ENCODE measurements at places on chromosomes 2 and 18.

- DNase-seq: no peak
Measured at GRCh38 chr18:33560686-33561370, 17.2 kb upstream of the ASXL3 start.

- DNase-seq: no peak
Measured at GRCh38 chr2:143901185-143901842, 618.6 kb downstream of the ZEB2 start.

DNA sequence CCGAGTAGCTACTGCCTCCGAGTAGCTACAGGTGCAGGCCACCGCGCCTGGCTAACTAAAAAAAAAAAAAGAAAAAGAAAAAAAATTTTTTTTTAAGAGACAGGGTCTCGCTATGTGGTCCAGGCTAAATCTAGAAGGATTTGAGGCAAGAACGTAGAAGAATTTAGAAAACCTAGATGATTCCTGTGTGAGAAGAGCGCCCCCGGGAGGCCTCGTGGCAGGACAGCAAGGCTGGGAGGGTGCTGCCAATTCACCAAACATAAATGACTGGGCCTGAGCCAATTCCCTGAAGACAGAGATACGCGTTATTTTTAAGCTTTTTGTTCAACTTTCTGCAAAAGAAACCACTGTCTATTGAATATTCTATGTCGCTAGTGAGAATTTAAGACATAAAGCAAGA lies 90.1 kb upstream of the TGFA start:
- DNase-seq: peak; percentile 35

DNA sequence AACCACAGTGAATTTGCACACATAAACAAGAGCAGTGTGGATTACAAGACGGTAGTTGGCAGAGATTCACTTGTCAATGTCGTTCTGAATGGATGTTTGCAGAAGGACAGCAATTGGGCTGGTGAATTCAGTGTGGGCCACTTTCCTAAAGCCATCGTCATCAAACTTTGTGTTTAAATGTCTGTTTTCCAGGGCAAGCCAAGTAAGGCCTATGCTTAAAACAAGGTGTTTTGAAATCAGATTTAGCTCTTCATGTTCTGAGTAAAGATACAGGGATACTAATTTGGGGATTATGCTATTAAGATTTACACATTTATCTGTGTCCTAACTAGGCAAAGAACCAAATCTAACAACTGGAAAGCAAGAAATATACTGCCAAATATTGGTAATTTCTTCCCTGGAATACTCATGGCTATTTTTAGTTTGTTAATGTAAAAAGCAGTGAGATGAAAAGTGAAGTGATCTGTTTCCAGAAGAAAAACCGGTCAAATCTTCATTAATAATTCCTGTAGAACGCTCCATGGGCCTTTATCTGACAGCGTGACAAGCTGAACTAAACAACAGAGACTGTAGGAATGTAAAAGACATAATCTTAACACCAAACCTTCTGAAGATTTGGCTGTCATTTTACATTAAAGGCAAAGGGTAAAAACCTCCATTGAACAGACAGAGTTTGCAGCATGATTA lies 175.7 kb downstream of the ICOS start:
- DNase-seq: no peak

DNA sequence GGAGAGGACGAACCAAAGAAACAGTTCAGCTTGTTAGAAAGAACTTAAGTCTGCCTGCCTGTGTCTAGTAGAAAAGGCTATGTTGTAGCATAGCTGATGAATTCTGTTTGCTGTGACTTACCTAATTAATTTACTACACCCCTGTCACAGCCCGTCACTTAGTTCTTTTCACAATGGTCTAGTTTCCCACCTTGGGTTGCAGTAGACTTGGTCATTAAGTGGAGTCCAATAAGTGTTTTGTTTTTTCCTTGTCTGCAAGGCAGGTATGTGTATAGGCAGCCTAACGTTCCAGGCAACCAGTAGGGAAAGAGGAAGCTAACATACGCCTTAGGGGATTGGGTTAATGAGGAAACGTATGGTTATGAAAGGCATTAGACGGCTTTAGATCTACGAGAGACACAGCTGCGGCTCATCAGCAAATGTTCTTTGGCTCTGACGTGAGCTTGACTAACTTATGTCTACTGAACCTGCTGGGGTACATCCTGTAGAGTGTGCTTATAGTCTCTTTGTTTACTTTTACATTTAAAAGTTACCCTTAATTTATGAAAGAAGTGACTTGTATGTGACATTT lies 180.1 kb downstream of the PRPF40A start:
- no peak for DNase-seq

DNA sequence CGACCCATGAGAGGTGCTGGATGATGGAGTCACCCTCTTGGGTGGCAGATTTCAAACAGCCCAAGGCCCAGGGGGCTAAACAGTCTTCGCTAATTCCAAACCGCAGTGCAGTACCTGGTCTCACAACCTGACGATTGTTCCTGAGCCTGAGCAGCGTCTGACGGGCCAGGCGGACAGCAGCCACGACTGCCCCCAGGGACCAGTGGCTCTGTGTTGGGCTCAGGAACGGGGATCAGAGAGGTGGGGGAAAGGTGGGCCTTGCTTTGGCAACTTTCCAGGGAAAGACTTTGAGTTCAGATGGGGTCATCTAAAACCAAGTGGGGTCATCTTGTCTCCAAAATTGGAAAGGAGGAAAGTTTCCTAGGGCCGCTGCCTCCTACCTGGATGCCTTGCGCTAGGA lies 492 bp downstream of the COLEC11 start:
- no peak for DNase-seq

GRCh38 chr2:535222-535621 lies 142.0 kb downstream of the TMEM18 start:
- DNase-seq: no peak

DNA sequence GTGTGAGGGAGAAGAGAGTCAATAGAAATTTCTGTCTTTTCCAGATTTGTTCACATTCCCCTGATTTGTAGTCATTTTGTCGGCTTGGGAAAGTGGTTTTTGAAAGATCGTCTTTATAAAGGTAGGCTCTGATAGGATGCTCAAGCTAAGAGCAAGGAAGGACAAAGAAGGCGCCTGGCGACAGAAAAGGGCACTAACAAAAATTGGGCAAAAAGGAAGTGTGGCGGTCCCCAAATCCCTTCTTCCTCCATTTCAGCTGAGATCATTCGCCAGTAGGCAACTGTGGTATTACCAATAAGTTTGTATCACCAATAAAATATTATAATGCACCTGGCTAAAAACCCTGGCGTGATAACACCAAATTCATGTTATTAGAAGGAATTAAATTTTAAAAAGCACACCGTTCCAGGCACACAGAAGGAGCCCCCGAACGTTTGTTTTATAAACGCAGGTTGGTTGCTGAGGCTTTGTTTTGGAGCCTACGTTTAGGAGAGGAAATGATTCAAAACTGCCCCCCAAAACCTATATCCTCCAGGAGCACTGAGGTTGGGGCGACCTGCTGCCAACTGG lies 756 bp upstream of the PTPN4 start:
- DNase-seq: no peak

DNA sequence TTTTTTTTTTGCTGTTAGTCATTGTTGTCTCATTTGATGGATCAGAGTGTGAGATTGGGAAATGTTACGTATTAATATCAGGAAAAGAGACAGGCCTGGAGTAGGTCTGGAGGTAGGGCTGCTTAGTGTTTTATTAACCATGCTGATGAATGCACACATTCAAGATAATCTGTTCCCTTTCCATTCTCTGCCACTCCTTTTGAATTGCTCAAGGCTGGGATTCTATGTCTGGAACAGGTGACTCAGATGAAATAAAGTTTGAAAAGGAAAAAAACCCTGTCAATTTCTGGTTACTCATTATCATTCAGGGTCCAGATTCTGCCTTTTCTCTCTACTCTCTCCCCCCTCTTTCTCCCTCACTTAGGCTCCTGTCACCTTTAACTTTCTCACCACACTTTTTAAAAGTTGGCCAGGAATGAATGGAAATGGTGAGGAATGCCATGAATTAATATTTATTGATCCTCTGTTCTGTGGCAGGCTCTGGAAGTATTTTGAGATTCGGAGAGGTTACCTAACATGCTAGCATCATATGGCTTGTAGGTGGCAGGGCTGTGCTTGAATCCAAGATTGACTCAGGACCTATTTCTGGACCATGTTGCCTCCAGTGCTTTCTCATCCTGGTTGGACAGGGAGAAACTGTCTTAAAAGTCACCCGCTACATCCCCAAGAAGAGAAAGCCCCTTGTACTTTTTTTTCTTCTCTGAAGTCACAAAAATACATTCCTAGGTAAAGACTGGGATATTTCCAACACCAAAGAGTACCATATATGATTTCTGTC lies 40.2 kb downstream of the MAP4K4 start:
- no peak for DNase-seq

DNA sequence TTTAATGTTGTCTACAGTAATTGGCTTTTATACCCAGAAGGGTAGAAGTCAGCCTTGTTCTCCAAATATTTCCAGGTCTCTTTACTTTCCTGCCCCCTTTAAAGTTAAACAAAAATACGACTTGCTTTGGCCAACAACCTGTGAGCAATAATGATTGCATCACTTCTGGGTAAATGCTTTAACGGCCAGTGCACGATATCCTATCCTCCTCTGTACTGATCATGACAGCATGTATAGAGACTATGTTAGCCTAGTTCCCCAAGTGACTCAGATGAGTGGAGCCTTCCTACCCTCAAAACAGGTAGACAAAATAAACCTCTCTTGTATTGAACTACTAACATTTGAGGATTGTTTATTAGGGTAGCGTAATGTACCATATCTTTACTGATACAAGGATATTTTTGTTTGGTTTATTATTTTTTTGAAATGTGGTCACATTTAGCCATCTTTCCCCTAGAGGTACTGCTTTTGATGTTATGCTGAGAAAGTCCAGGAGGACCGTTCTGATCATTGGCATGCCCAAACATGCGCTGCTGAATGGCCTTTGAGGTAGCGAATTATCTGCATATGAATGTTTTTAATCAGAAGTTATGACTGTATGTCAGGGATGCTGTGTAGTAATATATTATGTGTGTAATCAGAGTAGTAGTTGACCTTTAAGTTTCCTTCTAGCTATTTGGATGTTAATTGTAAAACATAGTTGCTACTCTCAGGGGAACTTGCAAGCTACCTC lies 262.6 kb upstream of the DCC start:
- DNase-seq: no peak

DNA sequence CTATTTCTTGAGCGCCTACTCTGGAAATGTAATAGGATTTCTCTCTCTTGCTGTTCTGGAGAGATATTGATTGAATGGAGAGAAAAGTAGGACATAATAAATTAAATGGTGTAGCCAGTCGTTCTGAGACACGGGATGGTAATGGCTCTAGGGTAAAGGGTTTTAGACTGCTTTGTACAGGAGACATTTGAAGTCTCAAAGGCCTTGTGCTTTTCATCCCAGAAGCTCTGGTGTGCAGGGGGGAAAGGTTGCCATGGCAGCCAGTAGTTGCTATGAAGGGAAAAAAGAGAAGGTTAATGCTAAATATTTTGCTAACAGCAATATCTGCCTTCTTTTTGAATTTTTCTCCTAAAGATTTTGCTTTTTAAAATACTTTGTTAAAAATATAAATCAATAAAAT lies 359.3 kb downstream of the RIT2 start:
- no peak for DNase-seq

DNA sequence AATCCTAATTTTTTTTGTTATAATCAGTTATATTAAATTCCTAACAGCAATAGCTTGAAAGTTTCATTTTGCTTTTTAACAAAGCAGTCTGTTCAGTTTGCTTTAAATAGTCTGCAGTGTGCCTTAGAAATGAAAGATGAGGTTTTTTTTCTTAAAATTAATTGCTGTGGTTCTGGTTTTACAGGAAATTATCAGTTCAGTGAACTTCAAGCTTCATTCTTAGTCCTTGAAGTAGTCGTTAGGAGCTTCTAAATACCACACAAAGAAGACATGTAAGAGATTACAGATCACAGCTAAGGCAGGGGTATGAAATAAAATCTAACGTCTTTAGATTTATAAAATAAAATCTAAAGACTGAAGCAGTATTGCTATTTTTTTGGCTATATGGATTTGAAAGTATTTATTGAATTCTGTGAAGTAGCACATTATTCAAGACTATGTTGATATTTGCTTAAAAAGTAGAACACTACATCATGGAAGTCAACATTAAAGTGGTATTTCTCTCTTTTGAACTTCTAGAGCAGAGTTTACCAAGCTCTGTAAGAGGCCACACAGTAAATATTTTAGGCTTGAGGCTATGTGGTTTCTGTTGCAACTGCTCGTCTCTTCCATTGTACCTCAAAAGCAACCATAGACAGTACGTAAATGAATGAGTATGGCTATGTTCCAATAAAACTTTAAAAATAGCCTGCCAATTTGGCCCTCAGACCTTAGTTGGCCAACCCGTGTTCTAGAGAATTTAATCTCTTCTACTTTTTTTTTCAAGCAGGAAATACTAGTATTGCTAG lies 81.5 kb upstream of the STON1 start:
- no peak for DNase-seq

DNA sequence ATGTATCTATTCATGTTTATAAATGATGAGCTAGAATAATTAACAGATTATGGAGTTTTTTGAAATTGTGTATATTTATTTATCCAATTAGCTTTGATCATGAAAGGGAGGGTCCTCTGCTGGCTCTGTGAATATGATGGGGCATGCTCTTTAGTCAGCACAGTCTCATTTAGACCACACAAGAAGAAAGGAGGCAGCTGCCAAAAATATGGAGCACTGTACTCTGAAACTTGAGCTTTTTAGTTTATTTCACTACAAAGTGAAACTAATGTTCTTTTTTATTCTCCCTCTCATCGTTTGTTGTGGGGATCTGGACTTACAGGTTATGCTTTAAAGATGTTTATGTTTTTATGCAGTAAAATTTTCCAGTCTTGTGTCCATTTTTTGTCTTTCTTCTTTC lies 266.9 kb upstream of the GULP1 start:
- DNase-seq: no peak

- no peak for DNase-seq
Measured at GRCh38 chr2:85288244-85288725, 39.5 kb downstream of the TGOLN2 start.

GRCh38 chr2:241036964-241037421 lies 38.6 kb downstream of the SNED1 start:
- no peak for DNase-seq

GRCh38 chr2:23412556-23413155 lies 27.7 kb downstream of the KLHL29 start:
- DNase-seq: no peak

- no peak for DNase-seq
Measured at GRCh38 chr18:22272242-22272641, 102.9 kb downstream of the GATA6 start.

GRCh38 chr2:195961873-195962272 lies 106.8 kb downstream of the DNAH7 start:
- DNase-seq: no peak

Data from stimulated activated CD4-positive, alpha-beta T cell treated with anti-CD3 and anti-CD28 coated beads, Interleukin-1b, Interleukin-23, amount 100 ng/mL, for 48 hours (primary cell).